ENCODE measurements at places on chromosomes 2 and 18. TPM values are rescaled to one million over a fixed set of nuclear protein-coding genes. Genes with fewer than 3 reads are reported as not detected.

- no peak for DNase-seq
These were observed 462.6 kb downstream of the PTPRM start for GRCh38 chr18:8029731-8030130.

DNA sequence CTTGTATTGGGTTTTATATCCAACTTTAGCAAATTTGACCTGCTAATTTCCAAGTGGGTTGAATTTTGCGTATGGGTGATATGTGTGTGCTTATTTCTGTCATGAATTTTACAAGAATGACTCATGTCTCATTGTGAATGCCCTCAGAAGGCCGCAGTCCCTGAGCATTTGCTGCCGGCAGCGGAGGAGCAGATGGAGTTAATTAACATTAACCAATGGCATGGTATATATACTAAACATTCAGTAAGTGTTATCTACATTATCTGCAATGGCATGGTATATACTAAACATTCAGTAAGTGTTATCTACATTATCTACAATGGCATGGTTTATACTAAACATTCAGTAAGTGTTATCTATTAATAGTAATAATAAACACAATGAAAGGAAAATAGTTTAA, 90.1 kb downstream of the DOK6 start:
- DNase-seq, result no peak

DNA sequence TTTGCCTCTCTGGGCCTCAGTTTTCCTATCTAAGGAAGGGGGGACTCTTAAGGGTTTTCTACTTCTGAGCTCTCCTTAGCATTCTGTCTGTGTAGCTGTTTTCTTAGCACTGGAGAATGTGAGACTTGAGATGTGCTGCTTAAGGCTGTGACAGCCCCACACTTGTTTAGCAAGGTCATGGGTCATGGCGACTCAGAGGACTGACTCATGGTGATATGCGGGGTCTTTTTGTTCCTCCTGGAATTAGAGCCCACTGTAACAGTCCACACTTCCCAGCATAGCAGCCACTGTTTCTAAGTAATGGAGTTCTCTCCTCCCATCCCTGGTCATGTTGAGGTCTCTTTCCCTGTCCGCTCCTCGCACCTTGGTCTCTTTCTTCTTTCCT, 4.1 kb upstream of the LPIN1 start:
- no peak for DNase-seq

Gene POTEE
- total RNA-seq, result not detected

DNA sequence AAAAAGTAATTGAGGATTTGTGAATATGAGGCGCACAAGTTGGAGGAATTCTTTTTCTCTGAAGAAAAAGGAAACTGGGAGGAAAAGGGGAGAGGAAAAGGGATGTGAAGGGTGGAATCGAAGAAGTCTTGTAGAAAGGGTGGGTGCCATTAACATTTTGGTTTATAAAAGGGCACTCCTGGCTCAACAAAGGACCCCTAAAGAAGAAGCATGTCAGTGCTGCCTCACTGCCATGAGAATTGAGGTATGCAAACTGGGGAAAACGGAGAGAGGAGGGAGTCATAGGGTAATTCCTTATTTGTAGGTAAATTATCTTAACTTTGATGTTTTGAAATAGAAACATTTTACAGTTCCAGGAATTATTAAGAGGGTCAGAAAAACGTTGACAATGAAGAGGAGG, 207.2 kb downstream of the NAPG start:
- no peak for DNase-seq
